ENCODE measurements at places on chromosomes 6 and 20.

DNA sequence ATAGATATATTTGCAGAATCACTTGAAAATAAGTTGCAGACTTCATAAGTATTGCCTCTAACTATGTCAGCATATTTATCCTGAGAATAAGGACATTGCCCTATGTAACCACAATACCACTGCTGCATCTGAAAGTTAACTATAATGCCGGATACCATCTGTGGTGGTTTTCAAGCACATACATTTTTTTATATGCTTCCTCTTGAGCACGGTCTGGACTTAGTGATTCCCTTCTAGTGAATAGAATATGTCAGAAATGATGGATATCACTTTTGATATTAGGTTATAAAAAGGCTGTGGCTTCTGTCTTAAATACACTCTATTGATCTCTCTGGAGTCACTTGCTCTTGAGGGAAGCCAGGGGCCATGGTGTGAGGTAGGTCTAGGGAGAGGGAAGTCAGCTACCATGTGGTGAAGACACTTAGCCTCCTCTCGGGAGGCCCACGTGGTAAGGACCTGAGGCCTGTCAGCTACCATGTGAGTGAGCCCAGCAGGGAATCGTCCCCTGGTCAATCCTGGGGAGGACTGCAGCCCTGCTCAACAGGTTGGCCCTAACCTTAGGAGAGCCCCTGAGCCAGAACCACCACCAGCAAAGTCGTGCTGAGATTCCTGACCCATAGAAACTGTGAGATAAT is 57.5 kb downstream of the CCDC170 start:
- no peak for DNase-seq

DNA sequence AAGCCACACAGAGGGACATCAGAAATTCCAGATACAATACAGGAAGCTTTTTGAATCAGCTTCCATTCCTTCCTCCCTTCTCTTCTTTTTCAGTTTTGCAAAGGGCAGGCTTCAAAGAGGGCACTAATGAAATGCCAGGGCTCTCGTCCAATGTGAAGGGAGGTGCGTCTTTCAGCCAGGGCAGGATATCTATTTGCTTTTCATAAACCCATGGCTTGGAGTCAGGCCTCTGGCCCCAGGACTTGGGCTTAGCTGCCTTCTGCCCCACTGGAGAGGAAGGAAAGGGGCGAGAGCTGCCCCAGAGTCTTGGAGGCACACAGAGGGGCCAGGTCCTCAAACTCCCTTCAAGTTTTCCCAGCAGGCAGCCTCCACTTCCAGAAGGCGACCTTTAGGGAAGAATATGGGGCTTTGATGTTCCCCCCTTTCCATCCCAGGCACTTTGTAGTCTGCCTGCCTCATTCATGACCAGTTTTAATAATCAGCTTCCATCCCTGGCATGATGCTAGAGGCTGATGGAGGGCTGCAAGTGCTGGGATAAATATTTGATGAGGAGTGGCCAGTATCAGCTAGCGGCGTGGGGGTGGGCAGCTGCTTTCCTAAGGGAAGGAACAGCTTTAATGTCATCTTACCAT is 234.8 kb downstream of the NRN1 start:
- no peak for DNase-seq

DNA sequence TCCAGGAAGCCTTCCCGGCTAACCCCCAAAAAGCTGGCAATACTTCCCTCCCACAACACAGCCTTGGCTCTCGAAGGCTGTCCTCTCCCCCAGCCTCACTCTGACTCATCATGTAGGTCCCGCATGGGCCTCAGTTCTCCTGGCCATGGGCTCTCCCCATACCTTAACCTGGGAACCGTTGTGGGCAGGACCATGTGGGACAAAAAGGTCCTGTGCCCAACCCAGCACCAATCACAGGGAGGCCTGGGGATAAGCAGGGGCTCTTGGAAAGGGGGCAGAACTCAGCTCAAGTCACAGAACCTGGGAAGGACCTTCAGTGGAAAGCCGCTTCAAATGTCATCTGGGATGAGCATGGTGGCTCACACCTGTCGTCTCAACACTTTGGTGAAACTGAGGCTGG is 45.5 kb downstream of the MRPL14 start:
- DNase-seq: no peak

GRCh38 chr6:112331306-112331705 is 15.8 kb upstream of the RFPL4B start:
- no peak for DNase-seq

- no peak for DNase-seq
These were observed 48.7 kb upstream of the ERVFRD-1 start for GRCh38 chr6:11160199-11160598.

All from activated CD8-positive, alpha-beta memory T cell treated with anti-CD3 and anti-CD28 coated beads for 4 hours (primary cell).